DMS153 (cell line): ENCODE measurements at places on chromosomes 11 and 22.

DNA sequence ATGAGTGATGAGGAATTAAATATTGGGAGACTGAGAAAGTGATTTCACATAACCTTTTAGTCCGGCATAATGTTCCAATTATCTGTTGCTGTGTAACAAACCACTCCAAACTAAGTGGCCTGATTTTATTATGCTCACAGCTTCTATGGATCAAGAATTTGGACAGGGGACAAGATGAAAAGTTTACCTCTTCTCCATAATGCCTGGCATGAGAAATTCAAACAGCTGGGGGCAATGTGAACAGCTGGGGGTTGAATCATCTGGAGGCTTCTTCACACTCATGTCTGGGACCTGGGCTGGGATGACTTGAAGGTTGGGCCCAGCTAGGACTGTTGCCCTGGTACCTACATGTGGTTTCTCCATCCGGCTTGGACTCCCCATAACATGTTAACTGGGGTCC is 99.4 kb upstream of the DRD2 start:
- DNase-seq, result no peak

GRCh38 chr22:24054356-24054755 is 43.3 kb downstream of the CABIN1 start:
- no peak for DNase-seq

DNA sequence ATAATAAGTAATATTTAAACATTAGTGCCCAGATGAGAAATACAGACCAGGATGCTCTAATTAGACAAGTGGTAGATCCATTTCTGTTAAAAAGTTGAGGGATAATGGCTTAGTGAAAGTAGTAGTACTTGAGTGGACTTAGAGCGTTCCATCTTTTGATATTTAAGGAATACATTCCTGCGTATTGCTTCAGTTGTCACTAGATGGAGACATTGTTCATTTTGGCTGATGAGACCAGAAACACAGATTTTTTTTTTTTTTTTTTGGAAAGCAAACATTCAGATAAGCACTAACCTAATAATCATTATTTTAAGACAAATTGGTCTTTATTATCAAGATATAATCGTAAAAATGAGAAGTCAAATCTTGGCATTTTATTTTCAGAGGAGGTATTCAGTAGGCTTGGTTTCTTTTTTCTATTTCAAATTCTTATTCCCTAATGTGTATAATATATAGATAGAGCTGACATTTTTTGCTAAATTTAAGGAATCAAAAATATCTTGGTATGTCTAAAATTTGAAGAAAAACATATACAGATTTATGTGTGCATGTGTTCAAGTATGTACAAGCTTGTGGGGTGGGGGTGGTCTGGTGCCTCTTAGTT is 92.9 kb downstream of the DYNC2H1 start:
- DNase-seq, result no peak

GRCh38 chr11:78995171-78995570 is 420.5 kb upstream of the NARS2 start:
- no peak for DNase-seq

- no peak for DNase-seq
These were observed 440.3 kb downstream of the ETS1 start for GRCh38 chr11:128146926-128147605.

DNA sequence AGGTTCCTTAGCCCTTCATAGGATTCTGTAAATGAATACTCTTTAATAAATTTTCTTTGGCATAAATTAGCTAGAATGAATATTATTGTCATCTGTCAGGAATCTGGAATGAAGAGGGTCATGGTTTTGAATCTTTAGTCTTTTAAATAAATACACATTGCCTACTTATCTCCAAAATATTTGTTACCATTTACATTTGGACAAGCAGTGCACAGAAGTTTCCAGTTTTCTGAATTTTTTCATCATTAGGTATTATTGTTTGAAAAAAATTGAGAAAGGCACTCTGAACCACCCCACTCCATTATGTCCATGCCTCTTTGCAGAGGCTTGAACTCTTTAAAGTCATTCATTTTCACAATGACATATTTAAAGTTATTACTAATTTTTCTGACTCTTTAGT is 549.0 kb upstream of the LUZP2 start:
- no peak for DNase-seq

DNA sequence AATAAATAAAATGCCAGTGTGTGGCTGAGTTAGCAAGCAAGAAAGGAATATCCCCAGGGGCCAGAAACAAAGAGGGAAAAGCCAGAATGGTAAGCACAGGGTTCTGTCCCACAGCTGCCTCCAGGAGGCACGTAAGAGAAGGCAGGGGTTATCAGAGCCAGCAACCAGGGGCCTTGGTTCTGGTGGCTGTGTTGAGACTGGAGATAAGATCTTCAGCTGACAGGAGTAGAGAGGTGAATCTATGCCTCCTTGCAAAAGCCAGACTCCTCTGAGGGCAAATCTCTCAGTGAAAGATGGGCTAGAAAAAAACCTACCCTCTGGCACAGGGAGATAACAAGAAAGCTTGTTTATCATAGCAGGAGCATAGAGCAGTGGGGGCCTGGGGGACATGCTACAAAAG is 29.8 kb upstream of the NFAM1 start:
- peak; percentile 71 for DNase-seq

- DNase-seq, result no peak
These were observed 33.2 kb downstream of the RCOR2 start for GRCh38 chr11:63883791-63884190.

DNA sequence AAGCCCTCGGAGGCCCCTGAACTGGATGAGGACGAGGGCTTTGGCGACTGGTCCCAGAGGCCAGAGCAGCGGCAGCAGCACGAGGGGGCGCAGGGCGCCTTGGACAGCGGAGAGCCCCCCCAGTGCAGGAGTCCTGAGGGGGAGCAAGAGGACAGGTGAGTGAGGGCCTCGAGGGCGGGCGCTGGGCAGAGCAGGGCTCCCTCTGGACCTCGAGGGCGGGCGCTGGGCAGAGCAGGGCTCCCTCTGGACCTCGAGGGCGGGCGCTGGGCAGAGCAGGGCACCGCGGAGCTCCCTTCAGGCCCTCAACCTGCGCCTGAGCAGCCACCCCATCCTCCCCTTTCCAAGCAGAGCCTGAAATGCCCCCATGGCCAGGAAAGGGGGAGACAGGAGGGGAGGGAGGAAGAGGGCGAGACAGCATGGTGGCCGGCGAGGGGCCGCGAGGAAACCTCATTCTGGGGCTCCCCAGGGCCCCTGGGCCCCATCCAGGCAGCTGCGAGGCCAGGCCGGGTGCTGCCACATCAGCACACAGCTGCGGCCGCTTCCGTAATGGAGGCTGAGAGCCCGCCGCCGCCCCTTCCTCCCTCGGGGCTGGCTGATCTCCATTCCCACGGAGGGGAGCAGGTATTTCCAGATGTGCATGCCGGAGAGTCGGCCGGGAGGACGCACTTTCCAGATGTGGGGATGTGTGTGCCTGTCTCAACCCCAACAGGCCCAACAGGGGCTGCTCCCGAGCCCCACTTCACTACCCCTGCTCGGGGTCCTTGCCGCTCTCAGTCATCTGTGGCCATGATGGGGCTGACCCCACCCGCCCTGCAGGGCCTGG is 10.0 kb downstream of the PRR33 start:
- DNase-seq, result no peak

GRCh38 chr22:47031628-47031915 is 269.1 kb downstream of the TBC1D22A start:
- DNase-seq, result no peak

DNA sequence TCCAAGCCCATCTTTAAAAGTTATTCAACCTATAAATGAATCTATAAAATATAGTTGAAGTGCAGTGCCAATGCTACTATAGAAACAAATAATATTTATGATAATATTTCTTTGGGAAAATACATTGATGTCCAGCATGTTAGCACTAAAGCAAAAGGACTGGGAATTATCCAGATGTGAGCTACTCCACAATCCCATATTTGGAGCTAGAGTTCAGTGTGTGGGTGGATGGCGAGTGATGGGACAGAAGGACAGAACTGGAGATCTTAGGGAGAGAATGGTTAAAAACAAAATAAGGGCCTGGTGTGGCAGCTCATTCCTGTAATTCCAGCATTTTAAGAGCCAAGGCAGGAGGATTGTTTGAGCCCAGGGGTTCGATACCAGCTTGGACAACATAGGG is 216.8 kb downstream of the TMEM135 start:
- DNase-seq, result no peak

DNA sequence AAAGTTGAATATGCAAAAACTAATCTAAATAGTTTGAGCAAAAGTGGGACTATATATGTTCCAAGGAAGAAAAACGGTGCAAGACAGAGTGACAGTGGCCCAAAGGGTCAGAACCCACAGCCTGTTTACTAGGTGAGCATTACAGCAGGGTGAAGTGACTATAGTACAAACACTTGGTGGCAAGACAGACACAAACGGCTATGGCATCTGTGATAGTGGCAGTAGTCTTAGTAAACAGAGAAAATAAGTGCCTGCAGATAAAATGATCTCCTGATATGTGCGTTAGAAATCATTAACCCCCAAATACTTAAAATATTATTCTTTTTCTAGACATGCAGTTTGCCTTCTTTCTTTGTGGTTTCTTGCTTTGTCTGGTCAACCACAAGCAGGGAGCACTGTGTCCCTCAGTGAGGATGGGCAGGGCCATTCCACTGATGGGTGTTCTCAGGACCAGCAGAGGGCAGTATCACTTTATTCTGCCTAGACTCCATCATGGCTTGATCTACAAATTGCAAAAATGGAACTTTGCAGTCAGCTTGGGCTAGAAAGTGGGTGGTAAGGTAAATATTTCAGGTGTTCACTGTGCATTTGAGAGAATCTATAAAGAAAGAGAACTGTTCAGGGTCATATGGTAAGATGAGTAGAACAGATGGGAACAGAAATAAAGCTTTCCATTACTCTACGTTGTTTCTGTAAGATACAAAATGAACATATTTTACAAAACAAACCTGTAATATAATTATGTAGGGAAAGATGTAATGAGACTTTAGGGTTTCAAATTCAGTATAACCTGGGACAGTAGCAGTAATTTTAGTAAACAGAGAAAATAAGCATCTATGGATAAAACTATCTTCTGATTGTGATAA is 198.2 kb downstream of the SWAP70 start:
- no peak for DNase-seq

GRCh38 chr11:15638386-15638787 is 523.7 kb downstream of the INSC start:
- no peak for DNase-seq
